NCI-H1694 (cell line): ENCODE measurements at places on chromosomes 13 and 19.

GRCh38 chr19:3360421-3361383 lies 5.7 kb upstream of the NFIC start:
- DNase-seq = no peak

- DNase-seq = no peak
Measured at GRCh38 chr13:112843392-112844111, 125.5 kb upstream of the MCF2L start.

GRCh38 chr19:10106100-10106936 lies at the start of gene PPAN:
PPAN (plus strand) TSS chr19:10106362; CDS start chr19:10106395, 33 bp downstream.
- DNase-seq = peak; percentile 95

DNA sequence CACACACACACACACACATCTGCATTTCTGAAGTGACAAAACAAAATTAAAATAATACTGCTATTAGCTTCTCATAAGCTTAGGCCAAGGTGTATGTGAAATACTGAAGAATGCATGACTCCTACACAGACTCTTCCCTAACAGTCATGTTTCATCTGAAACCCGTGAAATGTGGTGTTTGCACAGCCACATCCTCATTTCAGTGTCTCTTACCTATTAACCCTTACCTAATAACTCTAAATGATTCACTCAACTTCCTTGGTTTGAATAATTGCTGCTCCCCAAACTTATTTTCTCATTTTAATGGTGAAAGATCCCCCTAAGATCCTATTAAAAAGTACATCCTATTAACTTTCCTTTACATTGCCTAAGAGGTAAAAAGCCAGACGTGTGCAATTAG lies 117.6 kb downstream of the MIPEP start:
- DNase-seq = no peak

- DNase-seq = no peak
Measured at GRCh38 chr19:14507704-14508542, 10.3 kb downstream of the DNAJB1 start.

DNA sequence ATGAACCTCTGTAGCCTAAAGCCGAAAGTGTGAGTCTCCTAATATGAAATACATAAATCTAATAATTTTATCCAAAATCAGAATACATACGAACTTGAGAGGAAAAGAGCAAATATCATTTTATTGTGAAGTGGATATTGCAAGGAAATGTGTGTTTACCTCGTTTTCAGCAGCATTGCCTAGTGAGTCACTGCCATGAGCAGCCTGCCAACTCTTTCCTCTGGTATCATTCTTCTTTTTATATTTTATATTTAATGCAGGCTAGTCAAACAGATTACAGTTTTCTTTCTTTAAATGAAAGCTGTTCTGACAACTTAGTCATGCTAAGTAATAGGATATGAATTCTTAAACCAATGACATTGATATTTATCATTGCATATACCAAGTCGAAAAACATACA lies 44.2 kb downstream of the EDNRB start:
- no peak for DNase-seq

- no peak for DNase-seq
Measured at GRCh38 chr13:40981361-40981760, 37.8 kb downstream of the ELF1 start.

- DNase-seq = no peak
Measured at GRCh38 chr19:13212759-13213330, 62.6 kb downstream of the IER2 start.

DNA sequence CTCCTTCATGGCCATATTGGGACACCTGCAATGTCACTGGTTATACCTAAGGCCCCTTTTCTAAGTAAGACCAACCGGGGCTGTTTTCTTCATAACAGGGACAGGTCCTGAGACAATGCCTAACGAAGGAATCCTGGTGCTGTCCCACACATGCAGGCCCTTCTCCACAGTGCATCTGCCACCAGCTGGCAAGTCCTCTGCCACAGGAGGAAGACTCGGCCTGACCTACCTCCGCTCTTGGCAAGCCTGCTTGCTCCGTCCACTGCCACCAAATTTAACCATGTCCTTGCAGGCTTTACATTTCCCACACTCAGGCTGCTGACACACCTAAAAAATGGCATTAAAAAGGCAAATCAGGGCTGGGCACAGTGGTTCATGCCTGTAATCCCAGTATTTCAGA lies 31.8 kb upstream of the EIF3G start:
- no peak for DNase-seq

- DNase-seq = no peak
Measured at GRCh38 chr19:50520822-50521465, 7.2 kb upstream of the ASPDH start.

GRCh38 chr13:48252176-48252575 lies 19.2 kb downstream of the ITM2B start:
- DNase-seq = no peak

GRCh38 chr13:41541142-41541938 lies 84.0 kb downstream of the RGCC start:
- DNase-seq = no peak

DNA sequence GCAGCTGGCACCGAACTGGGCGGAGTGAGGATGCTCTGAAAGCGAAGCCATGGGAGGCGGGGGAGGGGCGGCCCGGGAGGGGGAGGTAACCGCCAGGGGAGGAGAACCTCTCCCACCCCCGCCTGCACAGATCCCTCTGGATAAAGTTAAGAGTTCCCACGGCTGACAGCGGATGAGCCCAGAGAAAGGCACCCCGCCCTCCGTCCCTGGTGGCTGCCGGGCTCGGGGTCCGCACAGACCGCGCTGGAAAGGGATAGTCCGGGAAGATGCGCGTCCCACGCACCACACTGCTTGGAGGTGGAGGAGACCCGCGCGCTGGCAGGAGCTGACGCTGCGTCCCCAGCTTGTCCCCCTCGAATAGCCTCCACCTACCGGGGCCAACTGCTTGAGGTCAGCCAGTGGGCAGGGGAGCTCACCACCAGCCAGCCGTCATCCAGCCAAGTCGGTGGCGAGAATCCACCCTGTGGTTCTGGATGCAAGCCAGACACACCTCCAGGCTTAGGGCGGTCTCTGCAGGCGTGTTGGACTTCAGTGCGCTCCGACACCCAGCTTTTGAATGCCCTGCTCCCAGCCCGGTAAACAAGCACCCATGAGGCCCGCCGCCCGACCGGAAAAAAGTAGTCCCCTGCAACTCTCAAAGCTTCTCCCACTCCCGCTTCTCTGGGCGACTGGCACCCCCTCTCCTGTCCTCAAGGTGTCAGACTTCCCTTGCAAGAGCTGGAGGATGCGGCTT lies at the start of gene TRPC4:
Gene TRPC4, minus strand, starts transcription at position 17 of the 733 bp plus-strand sequence. CDS start 86,439 bp downstream, outside the sequence.
- DNase-seq = peak; percentile 37

DNA sequence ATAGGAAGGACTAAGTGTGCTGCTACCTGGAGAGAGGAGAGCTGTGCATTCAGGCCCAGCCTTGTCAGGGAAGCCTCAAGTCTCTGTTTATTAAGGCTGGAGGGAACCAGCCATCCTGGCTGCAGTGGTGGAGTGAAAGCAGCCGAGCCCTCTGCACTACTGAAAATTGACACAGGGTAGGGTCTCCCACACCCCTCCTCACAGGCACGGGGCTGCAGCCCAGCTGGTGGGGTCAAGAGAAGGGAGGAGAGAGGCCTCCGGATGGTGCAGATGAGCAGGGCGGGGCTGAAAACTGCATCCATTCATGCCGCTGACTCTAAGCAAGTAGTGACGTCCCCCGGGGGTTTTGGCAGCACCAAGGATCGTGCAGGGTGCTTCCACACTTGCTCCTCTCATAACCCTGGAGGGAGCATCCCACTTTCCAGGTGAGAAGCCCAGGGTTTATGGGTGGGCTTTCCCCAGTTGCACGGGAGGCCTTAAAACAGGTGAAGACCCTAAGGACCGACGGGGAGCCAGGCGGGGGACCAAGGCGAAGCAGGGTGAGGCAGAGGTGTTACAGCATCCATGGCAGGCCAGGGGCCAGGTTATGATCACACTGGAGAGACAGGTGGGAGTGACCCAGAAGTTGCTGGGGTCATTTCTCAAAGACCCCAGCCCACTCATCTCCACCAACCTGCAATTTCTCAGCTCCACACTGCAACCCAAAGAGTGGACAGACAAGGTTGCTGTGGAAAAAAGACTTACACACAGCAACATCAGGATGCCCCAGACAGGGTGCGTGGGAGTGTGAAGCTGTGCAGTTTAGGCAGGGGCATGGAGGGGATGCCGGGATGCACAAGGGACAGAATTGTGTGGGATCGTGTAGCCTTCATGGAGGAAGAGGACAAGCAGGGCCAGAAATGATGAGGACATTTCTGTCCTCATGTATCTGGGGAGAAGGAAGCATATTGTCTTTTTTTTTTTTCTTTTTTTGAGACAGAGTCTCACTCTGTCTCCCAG lies 36.8 kb downstream of the VSTM2B start:
- DNase-seq = no peak

GRCh38 chr13:48819376-48819775 lies 156.3 kb upstream of the FNDC3A start:
- no peak for DNase-seq

GRCh38 chr13:74774264-74774663 lies 640.1 kb upstream of the KLF12 start:
- no peak for DNase-seq

DNA sequence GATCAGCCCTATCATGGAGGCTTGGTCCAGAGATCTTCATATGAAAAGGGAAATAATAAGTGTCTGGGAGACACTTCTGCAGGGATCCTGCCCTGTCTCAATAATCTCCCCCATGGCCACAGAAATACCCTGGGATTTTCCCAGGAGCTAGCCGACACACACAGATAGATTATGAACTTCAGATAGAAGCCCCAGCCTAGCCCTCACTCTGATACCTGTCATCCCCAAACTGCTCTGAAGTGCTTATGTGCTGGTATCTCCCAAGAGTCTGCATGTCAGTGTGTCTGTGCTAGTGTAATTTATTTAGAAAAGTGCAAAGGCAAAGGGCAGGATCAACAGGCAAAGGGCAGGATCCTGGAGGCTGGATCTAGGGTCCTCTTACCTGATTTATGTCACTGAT lies 38.7 kb upstream of the ZNF766 start:
- no peak for DNase-seq

GRCh38 chr19:7783991-7784423 lies 21.0 kb downstream of the CLEC4M start:
- DNase-seq = no peak

- DNase-seq = no peak
Measured at GRCh38 chr13:93234459-93234858, 7.9 kb downstream of the GPC6 start.

DNA sequence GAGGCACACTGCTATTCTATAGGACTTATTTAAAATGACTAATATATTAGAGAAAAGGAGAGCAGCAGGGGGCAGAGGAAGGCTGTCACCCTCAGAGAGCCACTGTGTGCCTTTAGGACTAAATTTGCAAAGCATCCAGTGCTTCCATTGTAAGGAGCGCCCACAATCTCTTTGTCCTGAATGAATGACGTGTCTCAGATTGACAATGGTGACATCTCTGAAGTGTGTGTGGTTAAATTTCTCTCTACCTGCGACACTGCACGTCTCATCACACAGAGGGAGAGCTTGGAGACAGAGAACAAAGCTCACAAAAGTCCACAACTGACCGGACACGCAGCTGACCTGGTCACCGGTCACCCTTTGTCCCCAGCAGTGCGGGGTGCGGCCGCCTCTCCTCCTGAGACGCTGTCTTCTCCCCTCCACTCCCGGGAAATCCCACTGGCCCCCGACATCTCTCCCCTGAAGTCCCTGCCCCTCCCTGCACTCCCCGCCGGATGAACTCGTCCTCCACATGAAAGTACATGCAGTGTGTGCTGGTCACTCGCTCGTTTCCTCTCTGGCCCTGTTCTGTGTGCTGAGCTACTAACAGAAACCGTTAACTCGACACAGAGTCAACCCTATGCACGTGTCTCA lies 107.2 kb downstream of the RAB20 start:
- no peak for DNase-seq

GRCh38 chr19:6639439-6639838 lies 30.5 kb downstream of the TNFSF14 start:
- no peak for DNase-seq

- DNase-seq = peak; percentile 27
Measured at GRCh38 chr13:26601669-26602068, 44.2 kb downstream of the WASF3 start.

GRCh38 chr13:78372581-78372980 lies 230.8 kb downstream of the POU4F1 start:
- DNase-seq = no peak

DNA sequence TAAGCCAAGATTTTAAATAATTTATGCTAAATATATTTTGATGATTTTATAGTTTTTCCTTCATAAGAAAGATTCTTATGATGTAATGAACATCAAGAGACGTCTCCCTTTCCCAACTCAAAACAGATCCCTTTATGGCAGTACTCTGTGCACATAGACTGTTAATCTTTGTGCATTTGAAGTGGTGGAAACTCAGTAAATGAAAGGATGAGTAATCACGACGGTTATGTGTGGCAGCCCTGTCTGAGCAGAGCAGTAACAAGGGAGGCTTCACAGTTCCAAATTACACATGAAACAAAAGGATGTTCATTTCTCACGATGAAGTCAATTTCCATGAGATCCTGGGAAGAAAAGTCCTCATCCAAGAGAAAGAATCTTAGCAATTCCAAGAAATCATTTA lies 498.1 kb downstream of the KLF5 start:
- DNase-seq = no peak

- no peak for DNase-seq
Measured at GRCh38 chr13:27918918-27919658, 712 bp upstream of the PDX1 start.

- no peak for DNase-seq
Measured at GRCh38 chr13:24097064-24097463, 63.5 kb upstream of the SPATA13 start.

DNA sequence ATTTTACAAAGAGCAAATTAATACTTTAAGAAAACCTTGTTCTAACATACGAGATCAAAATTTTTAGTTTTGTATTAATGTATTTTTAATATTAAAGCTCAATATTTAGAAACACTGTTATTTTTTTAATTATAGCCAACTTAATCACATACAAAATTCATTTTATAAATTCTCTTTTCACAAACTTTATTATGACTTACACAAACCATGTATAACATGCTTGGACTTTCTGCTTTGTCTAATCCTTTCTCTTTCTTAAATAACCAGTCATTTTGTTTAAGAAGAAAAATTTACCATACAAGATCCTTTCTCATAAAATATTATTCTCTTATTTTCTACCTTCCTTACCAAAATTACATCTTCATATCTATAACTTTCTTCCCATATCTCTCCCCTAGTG lies 62.2 kb downstream of the CYSLTR2 start:
- DNase-seq = no peak

GRCh38 chr13:103039183-103039582 lies 27.0 kb downstream of the SLC10A2 start:
- no peak for DNase-seq

DNA sequence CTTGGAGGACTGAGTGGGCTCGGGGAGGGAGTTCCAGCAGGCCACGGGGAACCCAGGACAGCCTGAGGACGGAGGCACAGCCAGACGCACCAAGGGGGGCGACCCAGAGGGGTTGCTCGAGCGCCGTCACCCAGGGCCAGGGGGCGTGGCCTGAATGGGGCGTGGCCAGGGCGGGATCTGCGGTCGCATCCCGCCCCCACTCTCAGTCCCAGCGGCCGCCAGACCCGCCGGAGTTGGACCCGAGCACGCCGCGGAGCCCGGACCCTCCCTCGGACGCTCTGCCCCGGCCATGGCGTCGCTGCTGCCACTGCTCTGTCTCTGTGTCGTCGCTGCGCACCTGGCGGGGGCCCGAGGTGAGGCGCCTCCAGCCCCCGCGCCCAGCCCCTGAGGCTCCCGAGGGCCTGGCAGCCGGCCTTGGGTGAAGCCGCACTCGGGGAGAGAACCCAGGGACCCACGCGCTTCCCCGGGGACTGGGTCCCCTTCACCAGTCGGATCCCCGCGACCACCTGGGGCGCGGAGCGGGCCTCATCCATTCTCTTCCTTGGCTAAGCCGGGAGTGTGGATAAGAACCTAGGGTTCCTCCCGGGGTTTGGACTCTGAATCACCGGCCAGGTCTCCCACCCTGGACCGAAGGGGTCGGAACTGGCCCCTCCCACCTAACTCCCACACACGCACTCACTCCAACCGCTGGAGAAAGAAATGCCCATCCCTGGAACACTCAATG lies at the start of gene CILP2:
Gene CILP2, plus strand, starts transcription at position 205 of the 724 bp plus-strand sequence. Its CDS starts 85 bp downstream, at position 290.
- DNase-seq = peak; percentile 19
